Urothelium cell line (cell line): ENCODE measurements at places on chromosomes 1 and 21.

GRCh38 chr1:149966405-149966804 is 29.7 kb upstream of the MTMR11 start:
- no peak for DNase-seq

GRCh38 chr1:17400725-17401341 is 28.8 kb downstream of the PADI6 start:
- no peak for DNase-seq

GRCh38 chr1:23473037-23473800 is 10.8 kb downstream of the ASAP3 start:
- no peak for DNase-seq

- DNase-seq = no peak
Measured at GRCh38 chr21:34946385-34946840, 102.7 kb downstream of the RUNX1 start.

DNA sequence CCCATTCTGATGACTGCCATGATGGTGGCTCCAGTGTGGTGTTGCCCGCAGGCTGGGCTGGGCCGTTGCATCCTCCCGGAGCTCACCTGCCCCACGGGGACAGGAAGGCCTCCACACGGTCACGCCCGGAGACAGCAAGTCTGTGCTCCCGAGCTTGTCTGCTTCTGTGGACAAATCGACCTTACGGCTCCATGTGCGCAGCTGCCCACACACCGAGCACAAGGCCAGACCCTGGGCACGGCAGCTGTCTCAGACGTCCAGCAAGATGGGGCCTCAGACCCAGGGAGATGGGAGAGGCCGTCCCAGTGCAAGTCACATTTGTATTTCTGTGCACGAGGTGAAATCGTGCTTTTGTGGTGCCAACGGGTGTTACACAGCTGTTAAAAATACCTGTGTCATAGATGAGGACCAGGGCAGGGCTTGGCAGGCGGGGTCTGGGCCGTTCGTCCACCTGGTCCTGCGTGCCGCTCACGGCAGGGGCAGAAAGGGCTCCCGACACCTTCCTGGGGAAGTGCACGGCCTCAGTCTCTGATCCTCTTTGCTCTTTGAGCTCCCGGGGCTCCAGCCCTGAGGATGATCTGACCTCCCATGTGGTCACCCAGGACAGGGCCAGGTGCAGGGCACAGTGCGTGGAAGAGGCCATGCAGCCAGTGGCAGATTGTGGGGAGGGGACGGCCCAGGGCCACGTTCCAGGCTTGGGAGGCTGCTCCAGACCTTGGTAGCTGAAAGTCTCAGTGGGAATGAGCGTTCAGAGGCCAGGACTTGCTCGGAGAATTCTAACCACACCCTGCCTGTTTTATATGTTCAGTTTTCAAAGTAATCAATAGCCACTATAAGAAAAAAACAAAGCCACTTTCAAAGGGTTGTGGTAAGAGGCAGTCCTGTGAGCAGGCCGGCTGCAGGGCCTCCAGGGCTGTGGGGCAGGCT is 13.5 kb downstream of the COL6A1 start:
- no peak for DNase-seq

DNA sequence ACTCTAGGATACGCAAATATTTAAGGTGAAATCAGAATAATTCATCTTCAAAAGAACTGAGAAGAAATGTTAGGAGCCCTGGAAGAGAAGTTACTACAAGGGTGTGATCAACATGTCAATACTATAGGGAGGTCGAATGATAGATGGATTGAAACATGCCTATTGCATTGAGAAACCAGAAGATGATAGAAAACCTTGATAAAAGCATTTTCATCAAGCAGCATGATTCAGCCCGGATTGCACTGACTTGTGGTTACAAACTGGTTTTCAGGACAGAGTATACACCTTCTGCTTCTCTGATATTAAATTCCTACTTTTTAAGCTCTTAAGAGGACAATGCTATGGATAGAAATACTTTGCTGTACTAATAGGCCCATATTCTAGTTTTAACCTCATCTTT is 164.2 kb downstream of the FMN2 start:
- no peak for DNase-seq
